ENCODE measurements at places on chromosomes 5 and 9.
A peak's percentile ranks its signal among the peaks of the same experiment; 100 is the strongest.

DNA sequence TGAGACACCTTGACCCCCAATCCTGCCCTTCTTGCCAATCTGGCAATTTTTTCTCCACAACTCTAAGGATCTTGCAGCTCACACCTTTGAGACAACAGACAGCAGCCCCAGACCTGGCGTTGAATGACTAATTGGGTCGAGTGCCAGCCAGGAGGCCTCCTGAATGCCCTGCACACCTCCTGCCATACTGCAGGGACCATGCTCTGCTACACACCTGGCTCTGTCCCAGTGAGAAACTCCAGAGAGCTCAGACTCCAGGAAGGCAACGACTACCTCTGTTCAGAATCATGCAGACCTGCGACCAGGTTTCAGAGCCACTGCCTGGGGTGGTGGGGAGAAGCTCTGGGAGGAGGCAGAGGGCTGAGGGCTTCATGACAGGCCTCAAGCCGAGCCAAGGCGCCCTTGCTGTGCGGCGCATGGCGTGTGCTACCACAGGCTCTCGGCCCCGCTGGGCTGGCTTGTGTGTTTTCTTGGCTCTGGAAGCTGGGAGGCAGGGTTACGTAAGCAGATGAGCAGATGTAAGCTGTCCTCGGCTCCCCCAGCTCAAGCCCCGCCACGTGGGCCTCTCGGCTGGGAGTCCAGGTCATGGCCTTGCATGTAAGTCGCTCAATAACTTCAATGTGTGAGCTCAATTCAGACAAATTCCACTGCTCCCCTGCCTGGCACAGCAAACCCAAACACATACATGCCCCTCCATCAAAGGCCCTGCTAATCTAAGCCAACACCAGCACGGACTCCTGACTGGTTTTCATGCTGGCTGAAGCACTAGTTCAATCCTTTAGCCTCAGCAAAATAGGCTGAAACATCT, 27.5 kb downstream of the B4GALT1 start:
- DNase-seq = no peak

DNA sequence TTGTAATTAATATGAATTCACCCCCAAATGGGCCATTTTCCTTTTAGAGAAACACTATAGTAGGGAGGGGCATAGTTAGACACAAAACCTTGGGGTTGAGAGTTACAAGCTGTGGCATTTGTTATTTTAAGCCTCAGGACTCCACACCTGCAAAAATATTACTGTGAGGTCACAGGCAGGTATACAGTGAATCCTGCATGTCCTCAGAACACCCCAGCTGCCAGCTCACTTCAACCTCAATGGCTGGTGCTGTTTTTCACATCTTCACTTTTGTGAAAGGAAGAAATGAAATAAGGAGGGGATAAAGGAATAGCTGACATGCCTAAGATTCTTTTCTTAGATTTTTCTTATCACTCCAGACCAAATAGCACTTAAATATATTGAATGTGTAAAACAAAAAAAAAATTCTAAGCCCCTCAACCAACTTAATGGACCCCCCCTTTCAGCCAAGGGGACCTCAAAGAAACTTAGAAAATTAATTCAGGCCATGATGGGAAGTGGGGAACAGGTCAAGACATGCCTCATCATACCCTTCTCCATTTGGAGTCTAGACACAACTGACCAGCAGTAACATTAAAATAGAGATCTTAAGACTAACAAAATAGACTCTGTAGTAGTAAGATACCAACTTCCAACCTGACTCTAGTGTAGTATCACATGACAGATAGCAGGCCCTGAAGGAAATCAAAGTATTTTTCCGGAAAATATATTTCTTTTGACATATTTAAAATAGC, 9.2 kb downstream of the C9orf85 start:
- no peak for DNase-seq

DNA sequence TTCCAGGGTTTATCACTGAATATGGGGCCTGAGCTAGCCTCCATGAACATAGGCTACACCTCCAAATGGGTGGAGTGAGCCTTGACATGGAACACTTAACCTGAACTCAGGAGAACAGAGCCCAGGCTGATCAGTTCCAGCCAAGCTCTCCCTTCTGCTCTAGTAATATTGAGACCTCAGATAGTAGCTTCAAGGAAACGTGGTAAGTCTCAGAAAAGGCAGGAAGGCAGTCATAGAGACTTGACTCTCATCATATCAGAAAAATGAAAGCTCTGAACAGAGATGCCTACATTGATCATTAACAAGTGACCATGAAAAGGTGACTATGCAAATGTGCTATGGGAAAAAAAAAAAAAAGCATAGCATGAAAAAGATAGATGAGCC, 40.5 kb upstream of the MYO10 start:
- DNase-seq = no peak

- no peak for DNase-seq
These were observed 4.5 kb downstream of the SLC12A7 start for GRCh38 chr5:1107167-1108022.

GRCh38 chr9:30522061-30522460, 1862.4 kb upstream of the ACO1 start:
- no peak for DNase-seq

DNA sequence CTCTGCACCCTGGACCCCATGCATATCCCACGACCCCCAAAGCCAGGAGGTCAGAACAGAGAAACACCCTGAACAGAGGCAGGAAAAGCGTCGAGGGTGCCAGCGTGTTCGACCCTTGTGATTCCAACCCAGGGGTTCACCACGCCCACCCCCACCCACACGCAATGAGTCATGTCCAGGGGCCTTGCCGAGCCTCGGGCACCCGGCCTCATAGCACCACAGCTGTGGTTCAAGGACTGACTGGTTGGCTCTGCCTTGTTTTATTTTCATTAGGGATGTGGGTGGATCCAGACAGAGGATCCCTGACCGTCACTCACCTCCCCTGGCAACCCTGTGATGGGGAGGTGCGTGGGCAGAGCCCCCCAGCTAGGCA, 9.5 kb upstream of the QSOX2 start:
- peak; percentile 66 for DNase-seq

GRCh38 chr9:98740226-98740881, 31.6 kb upstream of the GABBR2 start:
- DNase-seq = no peak

GRCh38 chr5:59673438-59674058, 220.0 kb downstream of the PDE4D start:
- DNase-seq = peak; percentile 13

DNA sequence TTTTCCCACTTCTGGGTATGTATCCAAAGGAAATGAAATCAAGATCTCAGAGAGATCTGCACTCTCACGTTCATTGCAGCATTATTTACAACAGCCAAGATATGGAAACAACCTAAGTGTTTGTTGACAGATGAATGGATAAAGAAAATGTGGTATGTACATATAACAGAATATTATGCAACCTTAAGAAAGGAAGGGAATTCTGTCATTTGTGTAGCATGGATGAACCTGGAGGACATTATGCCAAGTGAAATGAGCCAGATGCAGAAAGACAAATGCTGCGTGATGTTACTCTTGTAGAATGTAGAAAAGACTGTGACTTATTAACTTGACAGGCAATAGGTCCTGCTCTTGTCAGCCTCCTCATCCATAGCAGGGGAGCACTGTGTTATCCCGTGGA, 31.4 kb downstream of the PPARGC1B start:
- DNase-seq = no peak

- DNase-seq = no peak
These were observed 15.9 kb downstream of the OR2Y1 start for GRCh38 chr5:180723936-180724335.

DNA sequence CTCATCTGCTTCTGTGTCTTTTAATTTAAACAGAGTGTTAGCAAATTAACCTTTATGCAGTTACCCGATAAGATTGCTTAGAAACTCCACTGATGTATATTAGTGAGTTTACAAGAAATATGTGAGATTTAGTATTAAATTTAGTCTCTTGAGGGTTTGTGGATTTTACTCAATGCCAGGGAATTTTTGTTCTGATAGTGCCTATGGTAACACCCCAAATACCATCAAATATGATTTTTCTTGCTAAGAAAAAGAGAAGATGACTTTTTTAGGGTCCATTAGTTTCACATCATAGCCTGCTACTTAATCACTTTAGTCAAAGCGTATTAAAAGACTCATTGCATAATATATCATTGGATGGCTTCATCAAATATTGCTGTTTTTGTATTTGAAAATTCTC, 224.9 kb downstream of the PCSK5 start:
- no peak for DNase-seq

DNA sequence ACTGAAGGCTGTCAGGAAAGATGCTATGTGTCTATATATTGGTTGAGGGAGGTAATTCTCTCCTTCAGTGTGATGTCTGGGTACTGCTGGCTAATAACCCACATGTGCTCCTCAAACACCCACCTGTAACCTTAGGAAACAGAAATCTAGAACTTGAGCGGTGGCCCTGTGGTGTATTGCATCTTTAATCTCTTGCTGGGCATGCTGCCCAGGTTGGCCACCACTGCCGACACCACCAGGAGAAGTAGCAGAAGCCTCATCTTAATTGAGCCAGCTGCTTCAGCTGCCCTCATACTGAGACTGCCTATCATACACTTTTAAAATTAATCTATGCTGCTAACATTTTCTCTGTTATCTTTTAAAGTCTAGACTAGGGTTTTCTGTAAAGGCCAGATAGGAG, 103.5 kb upstream of the C5orf63 start:
- DNase-seq = no peak

- DNase-seq = no peak
These were observed 26.0 kb downstream of the GARNL3 start for GRCh38 chr9:127290561-127291065.

DNA sequence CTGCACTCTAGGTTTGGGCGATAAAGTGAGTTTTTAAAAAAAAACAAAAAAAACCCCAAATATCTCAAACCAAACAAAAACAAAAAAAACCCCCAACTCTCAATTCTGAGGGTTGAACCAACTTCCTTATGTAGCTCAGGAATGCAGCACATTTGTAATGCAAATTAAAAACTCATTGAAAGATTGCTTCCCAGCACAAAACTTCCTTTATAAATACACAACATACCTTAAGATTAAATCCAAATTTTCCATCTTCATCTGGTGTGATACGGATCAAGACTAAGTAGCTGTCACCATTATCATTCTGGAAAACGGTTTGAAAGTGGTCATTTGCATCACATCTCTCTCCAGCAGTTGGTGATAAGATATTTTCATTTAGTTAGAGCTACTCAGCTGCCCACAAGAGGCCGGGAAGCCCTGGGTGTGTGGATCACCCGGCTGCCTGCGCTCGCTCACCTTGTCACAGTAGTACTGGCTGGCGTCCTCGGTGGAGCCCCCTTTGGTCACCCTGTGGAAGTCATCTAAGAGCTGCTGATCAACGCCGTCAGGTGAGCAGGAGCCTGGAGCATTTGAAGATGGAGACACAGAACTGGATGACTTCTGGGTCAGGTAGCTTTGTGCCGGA, 88.2 kb downstream of the PTPN3 start:
- DNase-seq = no peak

- no peak for DNase-seq
These were observed 53.5 kb upstream of the SLC28A3 start for GRCh38 chr9:84394036-84394435.

DNA sequence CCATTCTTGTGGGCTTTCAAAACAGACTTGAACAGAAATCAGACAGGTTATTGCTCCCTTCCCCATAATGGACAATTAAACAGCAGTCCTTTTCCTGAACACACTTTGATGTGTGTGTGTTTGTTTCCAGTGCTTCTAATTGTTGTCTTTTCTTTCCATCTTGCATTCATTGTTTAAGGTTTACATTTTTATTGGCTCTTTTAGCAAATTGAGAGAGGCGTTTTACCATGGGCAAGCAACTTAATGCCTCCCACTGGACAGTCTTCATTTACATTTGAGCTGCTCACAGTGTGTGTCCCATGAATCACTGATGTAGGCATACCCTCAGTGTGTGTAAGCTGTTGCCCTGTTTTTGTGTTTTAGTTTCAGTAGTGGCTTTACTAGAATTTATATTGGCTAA, 25.0 kb downstream of the WDR36 start:
- DNase-seq = no peak

DNA sequence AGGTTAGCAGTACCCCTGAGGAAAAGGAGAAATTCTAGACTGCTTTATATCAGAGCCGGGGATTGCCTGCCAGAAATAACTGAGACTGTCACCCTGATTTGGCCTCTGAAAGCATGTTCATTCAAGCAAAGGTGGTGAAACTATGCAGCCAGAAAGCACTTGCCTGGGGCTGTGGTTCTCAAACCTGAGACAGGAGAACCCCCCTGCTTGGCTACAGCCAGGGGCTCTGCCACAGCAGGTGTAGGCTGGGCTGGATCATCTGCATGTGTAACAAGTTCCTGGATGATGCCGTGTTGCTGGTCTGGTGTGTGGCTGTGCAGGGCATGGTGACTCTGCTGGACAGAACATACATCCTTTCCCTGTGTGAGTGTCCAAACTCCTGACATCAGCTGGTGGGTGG, 157.8 kb downstream of the NXNL2 start:
- no peak for DNase-seq

DNA sequence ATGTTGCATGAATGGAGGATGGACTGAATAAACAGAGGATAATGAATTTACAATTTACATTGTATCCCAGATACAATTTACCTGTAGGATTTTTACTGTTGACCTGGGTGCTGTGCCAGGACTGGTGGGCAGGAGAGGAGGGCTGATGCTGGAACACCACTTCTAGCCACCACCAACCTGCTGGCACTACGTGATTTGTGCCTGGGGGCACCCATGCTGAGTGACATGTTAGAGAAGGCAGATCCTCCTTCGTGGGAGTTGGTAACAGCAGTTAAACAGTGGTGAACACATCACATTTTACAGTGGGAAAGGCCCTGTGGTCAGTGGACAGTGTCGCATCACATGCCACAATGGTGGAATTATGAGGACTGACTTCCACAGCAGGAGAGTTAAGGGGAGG, 3.0 kb upstream of the ANKRD34B start:
- no peak for DNase-seq

- DNase-seq = peak; percentile 25
These were observed 529 bp downstream of the UBAC1 start for GRCh38 chr9:135960411-135961276.

GRCh38 chr9:83012922-83013838, 49.8 kb downstream of the RASEF start:
- DNase-seq = no peak

- DNase-seq = no peak
These were observed 181.2 kb upstream of the PAPPA start for GRCh38 chr9:115972362-115972761.

- DNase-seq = no peak
These were observed 1596.3 kb downstream of the MAT2B start for GRCh38 chr5:165101709-165102108.

- DNase-seq = peak; percentile 86
These were observed 19.9 kb upstream of the KCNIP1 start for GRCh38 chr5:170483701-170484458.
